ENCODE measurements at places on chromosomes 6 and 20.

DNA sequence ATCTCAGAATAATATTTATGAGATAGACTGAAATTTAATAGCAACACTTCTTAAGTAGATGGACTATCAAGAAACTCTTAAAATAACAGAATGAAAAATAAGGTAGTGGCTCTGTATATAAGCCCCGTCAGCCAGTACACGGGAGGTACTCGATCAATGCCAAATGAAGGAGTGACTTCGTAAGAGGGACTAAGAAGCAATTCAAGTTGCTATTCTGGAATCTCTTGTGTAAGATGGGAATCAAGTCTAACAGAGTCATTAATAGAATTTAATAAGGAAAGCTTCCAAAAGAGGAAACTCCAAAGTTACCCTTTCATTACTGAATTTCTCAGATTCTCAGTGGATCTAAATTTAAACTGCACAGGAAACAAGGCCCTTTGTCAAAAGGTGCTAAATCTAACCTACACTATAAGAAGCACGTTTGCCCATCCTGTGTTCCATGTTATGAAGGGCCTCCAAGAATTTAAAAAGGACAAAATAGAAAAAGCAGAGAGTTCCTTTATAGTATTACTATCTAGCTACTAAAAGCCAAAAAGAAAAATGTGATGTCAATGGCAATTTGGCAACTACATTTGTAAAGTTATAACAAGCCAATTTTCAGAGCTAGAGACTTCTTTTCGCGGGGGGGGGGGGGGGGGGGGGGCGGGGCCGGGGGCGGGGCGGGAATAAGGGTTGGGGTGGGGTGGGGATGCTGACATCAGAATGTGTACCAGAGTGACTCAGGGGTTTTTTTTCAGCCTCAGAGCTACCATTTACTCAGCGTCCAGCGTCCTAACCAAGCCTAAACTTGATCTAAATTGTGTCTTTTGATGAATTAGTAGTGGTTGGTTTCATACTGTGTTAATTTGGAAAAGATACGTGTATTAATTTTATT lies 200.6 kb downstream of the GMPR start:
- peak overlapping the region; percentile 46 for H3K27ac ChIP-seq
- H3K4me3 ChIP-seq = no peak overlapping the region
- H3K4me1 ChIP-seq = peaks cover 48% of the 10 kb centered on the region
- DNase-seq = no peak
- peaks cover 4% of the 10 kb centered on the region for H3K36me3 ChIP-seq

- no peak overlapping the region for H3K27ac ChIP-seq
- DNase-seq = no peak
- H3K36me3 ChIP-seq = no peaks in the 10 kb centered on the region
- H3K27me3 ChIP-seq = no peaks in the 10 kb centered on the region
- peaks cover 20% of the 10 kb centered on the region for H3K4me1 ChIP-seq
- H3K4me3 ChIP-seq = no peak overlapping the region
These were observed 41.2 kb upstream of the EZR start for GRCh38 chr6:158860279-158860865.

DNA sequence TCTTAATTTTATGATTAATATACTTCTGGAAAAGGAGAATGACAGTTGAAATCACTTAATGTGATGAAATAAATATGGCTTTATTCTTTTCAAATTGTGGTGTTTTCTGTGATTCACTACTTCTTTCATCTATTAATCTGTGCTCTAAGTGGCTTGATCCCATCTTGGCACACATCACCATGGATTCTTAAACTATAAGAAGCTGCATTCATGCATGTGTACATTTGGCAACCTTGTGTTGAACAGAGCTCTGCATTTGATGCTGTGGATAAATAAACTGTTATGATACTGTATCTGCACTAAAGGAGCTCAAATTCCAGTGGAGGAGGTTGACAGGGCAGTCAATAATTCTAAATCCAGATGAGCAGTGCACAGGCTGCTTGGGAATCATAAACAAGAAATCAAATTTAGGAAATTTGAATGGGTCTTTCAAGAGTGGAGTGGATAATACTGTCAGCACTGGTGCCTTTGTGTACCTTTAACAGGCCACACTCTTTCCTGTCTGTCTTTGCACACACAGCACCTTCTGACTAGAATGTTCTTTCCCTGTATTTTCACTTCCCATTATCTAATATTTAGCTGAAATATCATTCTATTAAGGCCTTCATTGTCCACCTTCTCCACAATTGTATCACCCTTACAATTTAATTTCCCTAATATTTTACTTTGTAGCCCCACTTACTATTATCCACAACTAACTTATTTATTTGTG lies 252.9 kb downstream of the GRM1 start:
- no peak overlapping the region for H3K4me3 ChIP-seq
- no peaks in the 10 kb centered on the region for H3K27me3 ChIP-seq
- no peaks in the 10 kb centered on the region for H3K4me1 ChIP-seq
- DNase-seq = no peak
- no peak overlapping the region for H3K27ac ChIP-seq

DNA sequence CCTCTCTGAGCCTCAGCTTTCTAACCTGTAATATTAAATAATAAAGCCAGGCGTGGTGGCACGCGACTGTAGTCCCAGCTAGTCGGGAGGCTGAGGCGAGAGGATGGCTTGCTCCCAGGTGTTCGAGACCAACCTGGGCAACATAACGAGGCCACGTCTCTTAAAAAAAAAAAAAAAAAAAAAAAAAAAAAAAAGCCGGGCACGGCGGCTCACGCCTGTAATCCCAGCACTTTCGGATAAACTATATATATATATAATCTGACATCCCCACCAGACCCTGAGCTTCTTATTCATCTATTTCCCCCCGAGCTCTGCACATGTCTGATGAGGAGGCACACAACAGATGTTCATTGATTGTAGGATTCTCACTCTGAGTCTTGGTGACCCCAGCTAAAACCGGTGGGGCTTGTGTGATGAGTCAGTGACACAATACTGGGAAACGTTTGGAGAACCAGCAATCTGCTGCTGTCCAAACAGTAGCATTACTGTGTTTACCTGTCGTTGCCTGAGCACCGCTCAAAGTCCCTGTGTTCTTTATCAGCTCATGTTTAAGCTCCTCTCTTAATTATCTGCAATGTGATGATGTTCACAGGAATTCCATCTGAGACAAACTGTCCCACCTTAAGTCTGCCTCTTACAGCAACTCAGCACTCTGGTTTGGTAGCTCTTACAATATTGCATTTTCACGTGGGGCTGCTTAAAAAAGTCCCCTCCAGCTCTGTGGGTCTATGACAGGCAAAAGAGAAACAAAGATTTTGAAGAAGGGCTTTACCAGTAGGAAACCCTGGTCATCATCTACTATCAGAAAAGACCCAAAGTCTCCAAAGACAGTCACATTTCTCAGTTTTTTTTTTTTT lies 1.0 kb upstream of the SPATA2 start:
- peak overlapping the region; percentile 95 for H3K4me3 ChIP-seq
- H3K36me3 ChIP-seq = no peaks in the 10 kb centered on the region
- H3K27ac ChIP-seq = peak overlapping the region; percentile 100
- DNase-seq = no peak
- H3K4me1 ChIP-seq = peaks cover 33% of the 10 kb centered on the region

DNA sequence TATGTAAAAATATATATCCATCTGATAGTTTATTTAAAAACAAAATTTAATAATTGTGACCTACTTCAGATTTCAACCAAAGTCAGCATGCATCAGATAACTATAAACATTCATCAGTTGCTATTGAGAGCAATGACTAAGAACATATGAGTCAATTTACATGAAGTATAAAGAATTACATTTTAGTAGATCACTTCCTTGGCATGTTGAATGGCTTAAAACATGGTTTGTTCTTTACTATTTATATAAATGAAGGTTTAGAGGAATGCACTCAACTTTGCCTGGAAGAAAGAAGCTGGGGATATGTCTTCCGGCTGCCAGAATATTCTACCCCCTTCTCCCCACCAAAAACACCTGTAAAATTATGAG lies 6.4 kb upstream of the FAM217A start:
- no peaks in the 10 kb centered on the region for H3K27me3 ChIP-seq
- H3K4me3 ChIP-seq = no peak overlapping the region
- no peak overlapping the region for H3K27ac ChIP-seq
- no peaks in the 10 kb centered on the region for H3K36me3 ChIP-seq
- no peak for DNase-seq
